ENCODE measurements at places on chromosomes 5 and 9.

- DNase-seq: no peak
Measured at GRCh38 chr5:107564931-107565372, 105.8 kb downstream of the EFNA5 start.

DNA sequence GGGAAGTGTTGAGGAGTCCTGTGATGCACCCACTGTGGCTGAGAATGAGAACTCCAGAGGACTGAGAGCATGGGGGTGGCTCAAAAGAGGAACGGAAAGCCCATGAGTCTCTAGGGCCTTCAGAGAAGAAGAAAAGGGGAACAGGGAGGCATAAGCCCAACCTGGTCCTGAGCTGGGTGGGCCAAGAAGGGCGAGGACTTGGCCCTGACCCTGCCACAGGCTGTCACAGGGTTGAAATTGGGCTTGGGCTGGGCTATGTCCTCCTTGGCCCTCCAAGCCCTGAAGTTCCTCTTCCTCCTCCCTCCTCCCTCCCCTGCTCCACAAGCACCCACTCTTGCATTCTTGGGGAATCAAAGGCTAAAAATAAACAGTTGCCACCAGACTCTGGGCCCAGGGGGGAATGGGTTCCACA lies 49.3 kb upstream of the PPARGC1B start:
- DNase-seq: no peak

GRCh38 chr5:116466727-116467464 lies 107.7 kb downstream of the SEMA6A start:
- DNase-seq: no peak

GRCh38 chr5:31733371-31733770 lies 94.4 kb downstream of the PDZD2 start:
- DNase-seq: peak; percentile 100

DNA sequence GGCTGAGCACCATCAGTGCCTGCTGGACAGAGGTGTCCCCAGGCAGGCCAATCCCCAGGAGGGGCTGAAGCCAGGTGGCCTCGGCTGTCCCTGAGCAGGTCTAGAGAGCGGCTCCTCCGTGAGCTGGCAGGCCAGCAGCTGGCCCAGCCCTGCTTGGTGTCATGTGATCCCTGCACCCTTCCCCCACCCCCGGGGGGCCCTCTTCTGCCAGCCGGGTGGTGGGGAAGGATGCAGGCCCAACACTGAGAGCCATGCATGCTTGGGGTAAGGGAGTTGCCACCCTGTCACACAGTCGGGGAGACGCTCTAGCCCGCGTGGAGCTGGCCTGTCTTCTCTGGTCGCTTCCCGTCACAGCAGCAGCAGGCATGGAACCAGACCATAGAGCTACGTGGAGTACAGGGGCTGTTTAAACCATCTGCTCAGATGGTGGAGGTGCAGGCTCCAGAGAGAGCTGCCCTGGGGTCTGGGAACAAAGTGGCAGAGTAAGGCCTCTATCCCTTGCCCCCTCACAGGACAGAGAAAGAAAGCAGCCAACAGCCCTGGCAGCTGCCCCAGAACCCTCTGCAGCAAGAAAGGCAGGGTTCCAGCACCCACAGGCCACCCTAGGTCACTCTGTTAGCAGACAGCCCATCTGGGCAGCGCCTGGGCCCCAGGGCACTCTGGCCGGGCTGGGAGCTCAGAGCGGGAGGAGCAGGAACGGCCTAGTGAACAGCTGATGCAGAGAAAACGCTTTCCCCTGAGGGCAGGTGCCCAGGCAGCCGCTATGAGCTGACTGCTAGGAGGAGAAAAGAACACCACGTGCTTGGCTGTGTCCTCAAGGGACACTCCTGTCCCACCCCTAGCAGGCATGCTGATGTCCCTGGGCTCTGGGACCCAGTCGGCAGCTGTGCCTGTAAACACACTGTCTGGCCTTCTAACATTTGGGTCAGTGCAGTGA lies 6.8 kb downstream of the RALGDS start:
- peak; percentile 40 for DNase-seq

DNA sequence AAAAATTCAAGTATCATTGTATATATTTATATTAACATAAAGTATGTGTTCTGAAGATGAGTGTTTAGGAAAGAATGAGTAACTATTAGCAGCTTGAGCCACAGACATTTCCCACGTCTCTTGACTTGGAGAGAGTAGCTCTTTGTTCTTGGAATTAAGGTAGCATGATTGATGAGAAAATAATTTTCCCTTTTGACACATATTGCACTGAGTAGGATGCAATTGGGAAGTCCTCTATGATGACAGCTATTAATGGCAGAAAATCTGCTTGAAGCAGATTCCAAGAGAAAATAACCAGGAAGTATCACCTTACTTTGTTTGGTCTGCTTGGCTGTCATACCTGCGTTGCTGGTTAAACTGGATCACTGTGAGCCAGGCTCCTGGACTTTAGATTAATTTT lies 204.8 kb downstream of the TLE4 start:
- no peak for DNase-seq

DNA sequence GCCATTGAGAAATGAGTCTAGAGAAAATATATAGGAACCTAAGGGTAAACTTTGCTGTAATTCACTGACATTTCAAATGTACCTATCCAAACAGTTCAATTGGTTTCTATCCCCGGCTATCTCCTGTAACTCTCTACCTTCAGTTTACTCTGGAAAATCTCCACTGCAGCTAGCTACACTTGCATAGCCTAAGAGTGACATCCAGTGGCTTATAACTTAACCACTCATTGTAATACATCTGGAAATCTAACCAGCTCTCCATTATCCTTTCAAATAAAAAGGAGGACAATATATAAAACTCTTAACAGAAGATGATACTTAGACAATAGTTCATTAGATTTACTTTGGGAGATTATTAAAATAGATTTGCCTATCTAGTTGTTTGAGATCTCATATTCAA lies 35.3 kb upstream of the SPDL1 start:
- peak; percentile 34 for DNase-seq

- no peak for DNase-seq
Measured at GRCh38 chr5:5437227-5438172, 15.0 kb downstream of the ICE1 start.
